ENCODE measurements at places on chromosomes 3 and 15.
A peak's percentile ranks its signal among the peaks of the same experiment; 100 is the strongest.

- no peak for DNase-seq
These were observed 43.4 kb downstream of the GOLGA6A start for GRCh38 chr15:74038707-74039655.

DNA sequence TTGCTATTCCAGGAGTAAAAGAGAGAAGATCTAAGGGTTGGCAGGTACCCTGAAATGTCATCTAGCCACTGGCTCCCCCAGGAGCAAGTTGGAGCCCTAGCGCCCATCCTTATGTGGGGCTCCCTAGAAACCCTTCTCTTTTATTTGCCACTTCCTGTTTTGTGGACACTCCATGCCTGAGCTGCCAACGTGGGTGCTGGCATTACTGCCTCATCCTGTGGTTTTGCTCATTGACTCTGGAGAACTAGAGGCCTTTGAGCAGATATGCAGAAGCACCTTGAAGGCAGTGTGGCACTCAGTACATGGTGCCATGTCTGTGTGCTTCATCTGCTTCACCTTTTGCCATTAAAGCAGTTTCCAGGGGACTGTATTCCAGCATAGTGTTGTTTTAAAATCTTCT, 8.1 kb downstream of the EDEM1 start:
- DNase-seq: peak; percentile 30

DNA sequence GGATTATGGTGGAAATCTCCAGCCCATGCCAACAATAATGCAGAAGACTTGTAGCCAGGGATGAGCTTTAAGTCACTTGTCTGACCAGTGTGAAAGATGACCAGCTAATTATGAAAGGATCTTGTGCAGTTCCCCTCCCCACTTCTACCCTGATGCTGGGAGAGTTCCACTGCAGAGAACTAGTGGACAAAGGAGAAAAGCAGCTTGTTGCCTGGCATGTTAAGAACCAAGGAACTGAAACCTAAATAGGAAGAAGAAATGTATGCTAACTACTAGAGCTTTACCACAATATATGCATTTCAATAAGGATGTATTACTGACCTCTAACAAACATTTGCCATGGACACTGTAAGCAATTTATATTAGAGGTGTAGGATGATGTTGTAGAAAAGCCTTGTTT, 52.2 kb upstream of the CSTA start:
- no peak for DNase-seq

DNA sequence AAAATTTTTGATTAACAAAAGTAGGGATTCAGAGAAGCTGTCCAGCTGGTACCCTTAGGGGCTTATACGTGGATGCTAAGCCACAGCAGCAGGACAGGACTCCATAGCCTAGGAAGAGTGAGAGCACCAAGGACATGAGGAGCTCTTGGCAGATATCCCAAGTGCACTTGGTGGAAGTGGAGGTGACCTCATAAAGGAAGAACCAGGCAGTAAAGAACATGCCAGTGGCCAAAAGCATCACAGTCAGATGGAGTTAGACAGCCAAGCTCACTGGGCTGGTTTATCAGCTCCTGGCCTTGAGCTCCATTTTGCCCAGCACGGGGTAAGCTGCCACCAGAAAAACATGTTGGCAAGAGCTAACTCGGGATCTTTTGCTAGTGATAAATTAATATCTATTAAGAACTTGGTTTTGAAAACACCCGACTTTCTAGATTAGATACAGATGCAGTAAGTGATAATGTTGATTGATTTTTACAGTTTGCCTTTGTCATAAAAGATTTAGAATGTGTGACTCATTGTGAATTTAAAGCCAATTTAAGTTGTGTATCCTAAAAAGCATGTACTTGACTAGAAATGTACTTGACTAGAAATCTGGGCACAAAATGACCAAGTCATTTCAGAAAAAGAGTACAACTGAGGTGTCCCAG, 108.0 kb downstream of the CMSS1 start:
- DNase-seq: no peak

DNA sequence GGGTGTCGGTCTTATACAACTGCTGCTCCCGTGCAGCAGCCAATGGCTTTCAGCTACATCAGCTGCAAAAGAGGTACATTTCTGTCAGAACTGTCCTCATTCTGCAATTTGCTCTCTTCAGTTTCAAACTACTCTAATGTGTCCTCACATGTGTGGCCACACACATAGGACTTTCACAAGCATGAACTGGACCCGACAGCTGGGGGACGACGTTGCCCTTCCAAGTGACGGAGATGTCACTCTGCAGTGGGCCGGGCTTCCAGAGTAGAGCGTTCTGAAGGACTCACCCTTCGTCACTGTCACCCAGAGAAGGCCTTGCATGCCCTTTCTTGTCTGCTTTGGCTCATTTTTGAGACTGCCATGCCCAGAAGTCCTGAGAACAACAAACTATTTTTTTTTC, 189.8 kb downstream of the ATP10A start:
- no peak for DNase-seq

DNA sequence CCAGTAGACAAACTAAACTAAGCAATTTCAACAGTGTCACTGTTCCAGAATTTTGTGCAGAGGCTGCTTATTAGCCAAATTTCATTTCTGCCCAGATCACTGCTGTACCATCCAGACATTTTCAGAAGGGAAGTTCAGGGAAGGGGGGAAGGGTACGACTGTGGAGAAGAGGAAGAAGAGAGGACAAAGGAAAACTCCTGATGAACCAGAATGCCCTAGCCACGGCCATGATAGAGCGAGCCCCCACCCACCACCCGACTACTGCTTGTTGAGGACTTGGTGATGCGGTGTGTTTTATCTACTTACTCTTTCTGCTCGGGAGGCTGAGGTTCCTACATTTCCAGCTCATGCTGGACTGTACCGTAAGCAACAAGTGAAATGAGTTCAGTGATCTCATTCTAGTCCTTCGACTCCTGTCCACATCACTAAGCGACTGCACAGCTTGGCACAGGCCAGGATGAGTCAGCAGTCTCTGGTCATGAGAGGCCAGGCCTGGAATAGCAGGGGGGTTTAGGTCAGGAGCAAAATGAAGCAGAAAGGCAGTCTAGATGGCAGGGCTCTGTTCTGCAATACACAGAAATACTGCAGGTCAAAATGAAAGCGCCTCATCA, 330.8 kb downstream of the TIGIT start:
- no peak for DNase-seq

DNA sequence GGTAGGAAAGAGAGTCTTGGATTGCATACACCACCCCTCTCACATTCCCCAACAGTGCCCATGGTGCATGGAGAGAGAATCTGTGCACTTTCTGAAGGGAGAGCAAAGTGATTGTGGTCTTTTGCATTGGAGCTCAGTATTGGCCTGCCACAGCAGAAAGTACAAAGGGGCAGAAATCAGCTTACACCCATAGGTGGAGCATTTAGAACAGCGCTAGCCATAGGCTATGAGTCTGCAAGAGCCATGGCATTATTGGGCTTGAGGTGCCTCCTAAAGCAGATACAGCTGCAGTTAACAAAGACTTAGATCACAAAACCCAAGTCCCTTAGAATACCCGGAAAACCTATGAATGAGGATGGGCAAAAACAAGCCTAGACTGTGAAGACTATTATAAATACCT, 21.8 kb downstream of the SI start:
- DNase-seq: no peak

GRCh38 chr15:94042180-94042928, 189.0 kb upstream of the MCTP2 start:
- DNase-seq: no peak

- DNase-seq: no peak
These were observed 42.9 kb upstream of the TSC22D2 start for GRCh38 chr3:150365132-150365604.

- DNase-seq: no peak
These were observed 326.6 kb downstream of the ARPP21 start for GRCh38 chr3:35965908-35966307.

DNA sequence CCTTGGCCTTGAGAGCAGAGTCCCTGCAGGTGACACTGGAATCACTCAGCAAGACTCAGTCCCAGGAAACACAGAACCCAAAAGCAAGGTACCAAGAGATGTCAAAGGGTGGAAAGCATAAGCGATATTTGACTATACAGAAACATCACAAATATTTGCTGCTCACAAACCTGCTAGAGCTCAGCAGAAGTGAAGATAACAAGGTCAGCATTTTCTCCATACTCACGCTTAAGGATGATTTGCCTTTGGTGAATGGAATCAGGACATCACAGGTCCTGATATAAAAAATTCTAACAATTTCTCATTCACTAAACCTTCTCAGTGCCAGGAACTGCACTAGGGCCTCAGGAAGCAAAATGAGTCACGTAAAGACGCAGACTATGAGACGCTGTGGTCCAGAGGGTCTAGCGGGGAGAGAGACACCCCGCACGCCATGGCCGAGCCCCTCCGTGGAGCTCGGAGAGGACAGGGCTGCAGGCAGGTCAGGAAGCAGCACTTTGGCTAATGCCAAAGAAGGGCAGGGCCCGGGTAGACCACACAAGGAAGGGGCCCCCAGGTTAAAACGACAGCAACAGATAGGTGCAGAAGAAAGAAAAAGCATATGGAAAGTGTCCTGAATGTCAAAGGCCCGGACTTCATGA, 10.7 kb downstream of the PCSK6 start:
- DNase-seq: no peak

DNA sequence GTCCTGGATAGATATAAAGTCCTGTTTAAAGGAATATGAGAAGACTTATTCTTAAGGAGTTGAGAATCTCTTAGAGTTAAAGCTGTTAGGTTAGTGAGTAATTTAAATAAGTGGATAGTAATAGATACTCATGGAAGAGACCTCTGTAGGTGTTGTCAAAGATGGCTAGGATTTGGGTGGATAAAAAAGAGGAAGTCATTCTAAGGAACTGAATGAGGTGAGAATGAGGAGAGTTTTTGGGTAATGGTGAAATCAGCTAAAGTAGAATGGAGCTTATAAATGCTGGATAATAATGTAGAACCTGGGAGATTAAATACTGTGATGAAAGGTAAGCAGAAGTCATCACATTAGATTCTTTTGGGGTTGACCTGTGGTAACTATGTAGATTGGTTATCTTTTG, 8.1 kb downstream of the ARIH1 start:
- DNase-seq: no peak

DNA sequence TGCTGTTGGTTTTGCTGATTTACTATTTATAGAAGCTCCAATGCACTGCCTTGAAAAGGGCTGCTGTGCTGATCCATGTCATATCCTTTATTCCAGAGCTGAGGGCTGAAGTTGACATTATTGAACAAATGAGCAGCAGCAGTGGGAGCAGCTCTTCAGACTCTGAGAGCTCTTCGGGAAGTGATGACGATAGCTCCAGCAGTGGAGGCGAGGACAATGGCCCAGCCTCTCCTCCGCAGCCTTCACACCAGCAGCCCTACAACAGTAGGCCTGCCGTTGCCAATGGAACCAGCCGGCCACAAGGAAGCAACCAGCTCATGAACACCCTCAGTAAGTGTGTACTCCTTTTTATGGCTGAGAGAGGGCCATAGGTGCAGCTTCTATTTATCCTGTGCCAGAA, 8.8 kb downstream of the EAF1 start:
- DNase-seq: no peak

GRCh38 chr15:68348081-68348480, 70.5 kb downstream of the FEM1B start:
- peak; percentile 14 for DNase-seq

- peak; percentile 8 for DNase-seq
These were observed 1.5 kb upstream of the SKIL start for GRCh38 chr3:170355738-170356595.

- DNase-seq: no peak
These were observed 43.8 kb downstream of the SQOR start for GRCh38 chr15:45678459-45679178.

DNA sequence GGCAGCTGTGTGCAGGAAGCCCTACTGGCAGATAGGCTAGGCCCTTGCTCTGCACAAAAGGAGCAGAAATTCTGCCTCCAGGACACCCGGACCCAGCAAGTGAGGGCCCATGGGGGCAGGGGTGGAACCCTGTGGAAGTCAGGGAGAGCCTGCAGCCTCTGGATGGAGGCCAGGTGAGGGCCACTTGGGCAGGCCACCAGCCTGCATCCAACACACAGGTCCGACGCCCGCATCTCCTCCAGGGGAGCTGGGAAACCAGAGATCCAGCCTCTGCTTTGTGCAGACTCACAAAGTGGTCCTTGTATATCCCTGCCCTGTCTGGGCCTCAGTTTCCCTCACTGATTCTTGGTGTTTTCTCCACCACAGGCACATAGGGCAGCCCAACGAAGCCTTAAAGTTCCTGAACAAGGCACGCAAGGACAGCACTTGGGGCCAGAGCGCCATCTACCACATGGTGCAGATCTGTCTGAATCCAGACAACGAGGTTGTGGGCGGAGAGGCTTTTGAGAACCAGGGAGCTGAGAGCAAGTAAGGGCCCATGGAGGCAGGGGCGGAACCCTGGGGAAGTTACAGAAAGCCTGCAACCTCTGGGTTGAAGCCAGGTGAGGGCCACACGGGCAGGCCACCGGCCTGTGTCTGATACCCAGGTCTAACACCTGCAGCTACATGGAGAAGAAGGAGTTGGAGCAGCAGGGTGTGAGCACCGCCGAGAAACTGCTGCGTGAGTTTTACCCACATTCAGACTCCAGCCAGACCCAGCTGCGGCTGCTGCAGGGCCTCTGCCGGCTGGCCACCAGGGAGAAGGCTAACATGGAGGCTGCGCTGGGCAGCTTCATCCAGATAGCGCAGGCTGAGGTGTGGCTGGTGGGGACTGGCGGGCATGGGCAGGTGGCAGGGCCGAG, 16.6 kb downstream of the CSRNP1 start:
- DNase-seq: no peak

DNA sequence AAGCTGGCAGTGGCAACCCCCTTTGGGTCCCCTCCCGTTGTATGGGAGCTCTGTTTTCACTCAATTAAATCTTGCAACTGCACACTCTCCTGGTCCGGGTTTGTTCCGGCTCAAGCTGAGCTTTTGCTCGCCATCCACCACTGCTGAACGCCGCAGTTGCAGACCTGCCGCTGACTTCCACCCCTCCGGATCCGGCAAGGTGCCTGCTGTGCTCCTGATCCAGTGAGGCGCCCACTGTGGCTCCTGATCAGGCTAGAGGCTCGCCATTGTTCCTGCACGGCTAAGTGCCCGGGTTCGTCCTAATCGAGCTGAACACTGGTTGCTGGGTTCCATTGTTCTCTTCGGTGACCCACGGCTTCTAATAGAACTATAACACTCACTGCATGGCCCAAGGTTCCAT, 22.8 kb downstream of the CHST2 start:
- DNase-seq: no peak

GRCh38 chr15:101309436-101310160, 14.6 kb upstream of the SNRPA1 start:
- DNase-seq: no peak

- no peak for DNase-seq
These were observed 24.2 kb downstream of the NBEAL2 start for GRCh38 chr3:47003461-47004368.

DNA sequence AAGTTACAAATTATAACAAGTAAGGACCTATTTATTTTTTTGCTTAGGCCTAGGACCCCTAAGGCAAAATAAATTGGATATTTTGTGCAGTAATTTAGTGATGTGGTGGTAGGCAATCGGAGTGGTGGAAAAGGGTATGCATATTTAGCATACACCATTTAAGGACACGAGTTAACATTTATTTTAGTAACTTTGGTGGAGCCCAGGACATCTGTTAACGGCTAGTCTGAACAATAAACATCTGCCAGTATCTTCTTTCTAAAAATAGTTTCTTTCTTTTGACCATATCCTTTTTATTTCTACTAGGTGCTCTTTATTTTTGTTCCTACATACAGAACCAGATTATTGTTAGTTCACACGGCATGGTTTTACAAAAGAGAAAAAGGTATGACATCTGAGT, 326.3 kb downstream of the CHL1 start:
- DNase-seq: no peak

Measured in stimulated activated CD4-positive, alpha-beta T cell treated with anti-CD3 and anti-CD28 coated beads, Interleukin-4, amount 100 ng/mL, for 24 hours (primary cell).